CMK (cell line): ENCODE measurements at places on chromosomes 11 and 22.

- no peak for DNase-seq
Observed at GRCh38 chr11:129701706-129702105, 113.9 kb upstream of the TMEM45B start.

DNA sequence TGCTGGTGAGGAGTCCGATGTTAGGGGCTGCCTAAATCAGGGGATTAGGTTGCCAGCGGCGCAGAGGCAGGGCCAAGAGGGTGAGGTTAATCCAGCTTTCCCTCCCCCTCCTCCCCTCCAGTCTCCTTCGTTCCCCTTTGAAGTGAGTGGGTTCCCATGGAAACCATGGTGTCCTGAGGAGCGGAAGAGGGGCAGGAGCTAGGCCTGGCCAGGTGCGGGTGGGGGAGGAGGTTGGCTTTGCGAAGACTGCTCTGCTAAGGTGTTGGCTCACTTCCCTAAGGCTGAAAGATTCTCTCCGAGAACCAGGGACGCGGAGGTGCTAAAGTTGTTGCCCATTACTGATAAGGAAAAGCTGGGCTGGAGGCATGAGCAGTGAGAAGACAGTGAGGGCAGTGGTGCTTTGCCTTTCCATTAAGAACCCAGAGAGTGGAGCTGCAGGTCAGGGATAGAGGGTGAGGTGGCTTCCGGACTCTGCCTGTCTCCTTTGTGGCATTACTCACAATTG, 124.6 kb downstream of the FEZ1 start:
- DNase-seq = no peak

GRCh38 chr11:122795307-122795706, 43.0 kb upstream of the CRTAM start:
- no peak for DNase-seq

DNA sequence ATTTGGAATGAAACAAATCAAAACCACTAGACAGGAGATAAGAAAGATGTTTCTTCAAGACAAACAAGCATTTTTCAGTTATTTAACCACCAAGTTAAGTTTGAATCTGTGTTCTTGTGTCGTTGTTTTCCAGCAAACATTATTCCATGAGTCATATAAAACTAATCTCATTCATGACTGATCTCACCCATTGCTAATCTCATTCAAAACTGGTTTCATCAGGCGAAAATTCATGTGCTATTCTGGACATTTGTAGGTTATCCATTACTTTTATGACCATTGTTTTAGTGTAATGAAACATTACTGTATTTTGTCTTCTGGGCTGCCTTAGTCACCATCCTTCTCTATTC, 221.8 kb downstream of the DDX10 start:
- DNase-seq = no peak

- DNase-seq = no peak
Observed at GRCh38 chr11:99271527-99271926, 250.8 kb downstream of the CNTN5 start.

DNA sequence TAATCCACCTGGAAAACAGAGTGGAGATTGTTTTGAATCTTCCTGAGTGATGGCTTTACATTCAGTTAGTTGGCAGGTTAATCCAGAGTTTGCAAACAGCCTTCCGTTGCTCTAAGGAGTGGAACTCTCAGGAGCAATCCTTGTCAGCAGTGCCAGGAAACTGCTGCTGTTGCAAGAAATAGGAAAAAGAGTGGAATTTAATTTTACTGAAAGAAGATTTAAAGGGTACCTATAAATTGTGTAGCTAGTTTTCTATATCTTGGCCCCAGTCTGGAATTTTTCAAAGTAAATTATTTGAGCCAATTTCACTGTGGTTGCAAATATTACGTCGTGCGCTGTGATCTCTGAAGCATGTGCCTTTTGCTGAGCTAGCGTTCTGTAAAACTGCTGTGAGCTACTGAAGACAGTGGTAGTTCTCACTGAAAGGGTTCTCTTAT, 55.5 kb upstream of the SLC5A12 start:
- DNase-seq = no peak

DNA sequence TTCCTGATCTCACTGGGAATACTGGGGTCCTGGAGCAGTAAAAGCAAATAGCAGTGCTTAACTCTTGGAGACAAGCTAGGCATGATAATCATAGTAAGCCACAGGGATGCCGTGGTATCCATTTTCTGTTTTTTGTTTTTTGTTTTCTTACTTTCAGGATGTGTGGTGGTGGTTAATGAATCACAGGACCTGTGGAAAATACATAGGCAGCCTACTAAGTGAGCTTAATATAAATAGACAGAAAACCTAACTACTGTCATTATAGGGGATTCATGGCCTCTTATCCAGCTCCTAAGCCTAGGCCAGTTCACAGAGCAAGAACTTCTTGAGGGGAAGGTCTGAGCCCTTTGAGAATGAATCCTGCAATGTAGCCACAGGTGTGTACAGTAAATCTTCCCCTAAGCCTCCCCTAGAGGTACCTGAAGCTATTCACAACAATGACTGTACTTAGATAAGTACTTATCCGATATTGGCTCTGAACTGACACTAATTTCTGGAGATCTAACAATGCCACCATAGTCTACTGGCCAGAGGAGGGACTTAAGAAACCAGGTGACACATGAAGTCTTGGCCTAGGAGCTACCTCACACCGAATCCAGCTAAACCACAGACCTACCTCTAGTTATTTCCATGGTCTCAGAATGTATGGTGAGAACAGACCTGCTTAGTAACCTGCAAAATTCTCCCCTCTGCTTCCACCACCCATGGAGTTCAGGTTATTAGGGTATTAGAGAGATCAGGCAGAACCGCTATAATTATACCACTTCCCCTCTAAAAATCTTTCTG, 83.6 kb downstream of the ENTHD1 start:
- no peak for DNase-seq

DNA sequence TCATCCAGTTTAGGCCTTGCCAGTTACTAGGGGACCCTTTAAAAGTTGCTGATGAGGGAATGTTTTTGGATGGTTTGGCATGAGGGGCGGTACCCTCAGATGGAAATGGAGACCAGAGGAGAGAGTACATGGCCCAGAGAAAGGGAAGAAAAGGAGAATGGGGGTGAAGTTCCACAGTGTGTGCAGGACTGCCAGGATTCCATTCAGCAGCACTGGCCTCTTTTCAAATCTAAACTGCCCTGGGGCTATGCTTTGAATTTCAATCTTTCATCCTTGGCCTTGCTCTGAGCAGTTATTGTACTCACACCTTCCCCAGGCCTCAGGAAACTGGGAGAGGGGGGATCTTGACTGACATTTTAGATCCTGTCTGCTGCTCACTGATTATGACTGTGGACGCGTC, 3.0 kb downstream of the SLC3A2 start:
- no peak for DNase-seq

DNA sequence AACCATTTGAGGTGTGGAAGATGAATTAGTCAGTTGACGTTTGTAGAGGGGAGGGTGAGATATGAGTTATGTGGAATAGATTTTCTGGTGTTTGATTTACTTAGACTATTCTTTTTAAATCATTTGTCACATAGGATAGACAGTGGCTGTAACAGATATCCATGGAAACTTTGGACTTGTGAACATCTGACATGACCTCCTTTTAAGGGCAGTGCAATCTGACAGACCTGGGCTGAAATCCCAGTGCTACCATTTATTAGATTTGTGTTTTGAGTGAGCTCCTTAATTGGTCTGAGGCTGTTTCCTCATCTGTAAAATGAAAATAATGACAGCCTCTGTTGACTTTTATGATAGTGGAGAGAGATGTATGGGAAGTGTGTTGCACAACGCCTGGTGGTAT, 159.9 kb downstream of the TEAD1 start:
- no peak for DNase-seq

- no peak for DNase-seq
Observed at GRCh38 chr11:46413760-46414465, 22.3 kb upstream of the CHRM4 start.

GRCh38 chr11:62487738-62488551, 58.7 kb downstream of the AHNAK start:
- DNase-seq = no peak

- no peak for DNase-seq
Observed at GRCh38 chr22:43925433-43926348, 2.1 kb downstream of the PNPLA3 start.

DNA sequence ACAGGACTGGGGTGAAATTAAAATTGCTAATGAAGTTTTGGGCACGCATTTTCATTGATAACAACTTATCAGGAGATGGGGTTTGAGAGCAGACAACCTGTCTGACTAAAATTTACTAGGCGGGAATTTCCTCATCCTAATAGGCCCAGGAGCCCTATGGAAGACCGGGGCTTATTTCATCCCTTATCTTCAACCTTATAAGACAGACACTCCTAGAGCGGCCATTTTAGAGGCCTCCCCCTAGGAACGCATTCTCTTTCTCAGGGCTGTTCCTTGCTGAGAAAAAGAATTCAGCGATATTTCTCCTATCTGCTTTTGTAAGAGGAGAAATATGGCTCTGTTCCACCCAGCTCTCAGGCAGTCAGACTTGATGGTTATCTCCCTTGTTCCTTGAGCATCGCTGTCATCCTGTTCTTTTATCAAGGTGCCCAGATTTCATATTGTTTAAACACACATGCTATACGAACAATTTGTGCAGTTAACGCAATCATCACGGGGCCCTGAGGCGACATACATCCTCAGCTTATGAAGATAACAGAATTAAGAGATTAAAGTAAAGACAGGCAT, 39.3 kb upstream of the ZC3H12C start:
- no peak for DNase-seq

- DNase-seq = no peak
Observed at GRCh38 chr11:88384004-88384668, 46.6 kb upstream of the CTSC start.

DNA sequence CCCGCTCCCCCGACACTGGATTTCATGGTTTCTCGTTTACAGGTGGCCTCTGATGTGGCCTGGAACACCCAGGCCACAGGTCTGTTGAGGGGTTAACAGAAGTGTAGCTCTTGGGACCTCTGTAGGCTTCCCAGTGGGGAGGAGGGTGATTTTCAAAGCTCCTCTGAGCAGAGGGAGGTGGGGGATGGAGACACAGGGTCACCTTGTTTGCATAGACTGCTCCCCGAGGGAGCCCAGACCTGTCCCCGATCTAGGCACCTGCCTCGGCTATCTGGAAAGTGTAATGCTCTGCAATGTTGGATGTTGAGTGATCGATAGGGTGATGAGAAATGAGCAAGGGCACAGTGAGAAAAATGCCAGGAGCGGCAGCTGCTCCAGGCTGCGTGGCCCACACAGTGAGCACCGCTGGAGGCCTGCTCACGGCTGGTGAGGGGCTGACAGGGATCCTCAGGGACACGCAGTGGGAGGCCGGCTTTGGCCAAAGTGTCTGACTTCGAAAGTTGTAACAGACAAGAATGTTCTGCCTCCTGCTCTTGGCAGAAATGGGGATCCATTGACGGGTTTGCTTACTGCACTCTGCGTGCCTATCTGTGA, 594.1 kb downstream of the BRD1 start:
- no peak for DNase-seq

- no peak for DNase-seq
Observed at GRCh38 chr11:46353698-46354097, 6.4 kb downstream of the DGKZ start.

DNA sequence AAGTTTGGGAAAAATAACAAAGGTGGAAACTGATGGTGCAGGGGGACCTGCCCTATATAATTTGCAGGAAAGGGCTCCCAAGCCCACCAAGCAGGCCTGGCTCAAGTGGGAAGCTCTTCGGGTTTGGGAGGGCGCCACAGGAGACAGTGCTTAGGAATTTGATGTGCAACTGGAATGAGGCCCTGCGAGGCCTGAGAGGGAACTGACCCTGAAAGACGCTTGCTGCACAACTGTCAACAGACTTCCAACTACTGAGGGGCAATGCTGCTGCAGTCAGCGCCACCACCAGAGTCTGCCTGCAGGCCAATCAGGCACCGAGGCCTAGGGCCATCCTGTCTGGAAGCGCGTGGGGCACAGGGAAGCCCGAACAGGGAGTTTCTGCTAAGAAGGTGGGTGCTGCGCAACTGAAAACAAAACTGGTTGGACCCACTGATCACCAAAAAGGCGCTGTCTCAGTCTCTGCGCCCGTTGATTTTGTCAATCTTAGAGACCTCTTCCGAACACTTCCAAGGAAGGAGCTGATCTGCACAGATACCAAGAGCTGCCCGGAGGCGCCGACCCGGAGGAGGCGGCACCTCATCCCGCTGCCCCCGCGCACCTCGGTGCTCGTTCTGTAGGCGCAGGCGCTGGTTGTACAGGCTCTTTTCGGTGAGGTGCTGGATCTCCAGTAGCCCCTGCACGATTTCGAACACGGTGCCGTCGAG, 667 bp downstream of the DGCR6L start:
- no peak for DNase-seq

- no peak for DNase-seq
Observed at GRCh38 chr11:101442171-101442570, 141.6 kb downstream of the TRPC6 start.

DNA sequence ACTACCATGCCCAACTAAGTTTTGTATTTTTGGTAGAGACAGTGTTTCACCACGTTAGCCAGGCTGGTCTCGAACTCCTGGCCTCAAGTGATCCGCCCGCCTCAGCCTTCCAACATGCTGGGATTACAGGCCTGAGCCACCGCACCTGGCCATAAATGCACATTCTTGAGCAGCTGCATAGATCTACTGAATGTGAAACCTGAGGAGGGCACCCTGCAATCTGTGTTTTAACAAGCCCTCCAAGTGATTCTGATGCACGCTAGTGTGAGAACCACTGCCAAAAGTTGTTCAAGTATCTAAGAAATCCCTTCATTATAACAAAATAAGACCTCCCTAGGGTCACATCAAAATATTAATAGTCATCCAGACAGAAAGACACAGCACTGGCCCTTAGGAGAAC, 89.3 kb downstream of the RDX start:
- DNase-seq = no peak

GRCh38 chr11:86230921-86231434, 13.6 kb upstream of the EED start:
- DNase-seq = no peak

DNA sequence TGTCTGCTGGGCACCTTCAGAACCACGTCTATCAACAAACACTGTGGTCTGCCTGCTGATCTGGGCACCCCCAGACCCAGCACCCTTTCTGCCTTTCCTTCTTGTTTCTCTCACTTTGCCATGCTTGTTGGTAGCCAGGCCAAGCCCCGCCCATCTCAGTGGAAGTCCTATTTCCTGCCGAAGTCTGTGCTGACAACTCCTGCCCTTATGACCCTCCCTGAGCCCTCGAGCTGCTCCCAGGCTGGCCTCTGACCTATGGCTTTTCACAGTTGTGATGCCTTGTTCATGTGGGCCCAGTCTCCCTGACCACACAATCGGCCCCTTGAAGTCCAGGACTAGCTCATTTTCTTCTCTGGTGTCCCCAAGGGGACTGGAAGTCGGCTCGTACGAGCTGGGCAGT, 132.1 kb downstream of the DSCAML1 start:
- no peak for DNase-seq
